ENCODE measurements at places on chromosomes 1 and 21.
A peak's percentile ranks its signal among the peaks of the same experiment; 100 is the strongest.

DNA sequence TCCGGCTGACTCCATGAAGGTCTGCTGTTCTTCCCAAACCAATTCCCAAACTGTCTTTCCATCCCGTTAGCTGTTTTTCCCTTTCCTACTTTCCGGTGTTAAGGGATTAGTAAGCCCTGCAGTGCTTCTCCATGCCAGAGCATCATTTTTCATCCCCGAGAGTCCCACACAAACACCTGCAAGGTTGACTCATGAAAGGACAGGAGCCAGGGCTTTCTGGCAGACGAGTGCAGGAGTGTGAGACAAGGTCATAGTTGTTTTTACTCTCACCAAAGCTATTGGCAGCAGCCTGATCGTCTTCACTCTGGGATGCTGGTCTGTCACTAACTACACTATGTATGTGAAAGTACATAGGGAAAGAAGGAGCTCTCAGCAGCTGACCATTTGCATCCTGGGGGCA lies 10.2 kb upstream of the BECN2 start:
- no peak for DNase-seq

DNA sequence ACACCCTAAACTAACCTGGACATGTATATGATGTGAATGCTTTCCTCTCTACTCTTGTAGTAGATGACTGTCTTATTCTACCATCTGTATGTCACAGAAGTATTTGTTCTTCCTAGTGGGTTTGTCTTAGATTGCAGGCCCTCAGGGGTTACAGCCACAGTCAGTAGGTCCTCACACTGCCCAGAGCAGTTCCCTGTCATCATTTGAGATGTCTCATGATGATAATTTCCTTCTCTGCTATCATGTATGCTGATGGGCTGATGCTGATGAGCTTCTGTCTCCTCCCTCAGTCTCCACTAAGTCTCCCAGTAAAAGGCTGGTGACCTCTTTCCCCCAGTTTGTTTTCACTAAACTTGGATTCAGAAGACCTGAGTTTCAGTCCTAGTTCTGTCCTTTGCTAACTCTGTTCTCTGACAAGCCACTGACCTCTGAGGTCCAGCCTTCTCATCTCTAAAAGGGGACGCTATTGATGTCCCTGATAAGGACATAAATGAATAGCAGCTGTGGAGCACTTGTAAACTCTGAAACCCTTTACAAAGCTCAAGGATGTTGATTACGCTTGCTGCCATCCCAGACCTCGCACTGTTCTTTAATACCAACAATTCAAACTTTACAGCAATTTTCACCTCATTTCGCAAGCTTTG lies 3.1 kb upstream of the ETV3 start:
- no peak for DNase-seq

GRCh38 chr1:208235356-208235981 lies 8.7 kb downstream of the PLXNA2 start:
- DNase-seq, result no peak

DNA sequence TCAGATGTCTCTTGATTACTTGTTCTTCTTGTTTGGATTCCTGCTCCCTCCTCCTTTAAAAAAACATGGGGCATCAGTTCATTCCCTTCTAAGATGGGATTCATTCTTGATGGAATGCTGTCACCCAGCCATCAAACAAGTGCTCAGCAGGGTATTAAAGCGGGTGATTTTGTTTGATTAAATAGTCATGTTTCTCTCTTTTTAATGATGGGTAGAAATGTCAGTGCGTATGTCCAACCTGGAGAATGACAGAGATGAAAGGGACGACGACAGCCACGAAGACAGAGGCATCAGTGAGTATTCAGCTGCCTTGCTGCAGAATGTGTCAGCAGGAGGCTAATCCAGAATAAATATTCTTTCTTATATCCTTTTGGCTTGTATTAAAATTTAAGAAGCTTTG lies 63.8 kb upstream of the RAVER2 start:
- DNase-seq, result no peak

GRCh38 chr1:3588395-3588794 lies 22.9 kb downstream of the MEGF6 start:
- no peak for DNase-seq

DNA sequence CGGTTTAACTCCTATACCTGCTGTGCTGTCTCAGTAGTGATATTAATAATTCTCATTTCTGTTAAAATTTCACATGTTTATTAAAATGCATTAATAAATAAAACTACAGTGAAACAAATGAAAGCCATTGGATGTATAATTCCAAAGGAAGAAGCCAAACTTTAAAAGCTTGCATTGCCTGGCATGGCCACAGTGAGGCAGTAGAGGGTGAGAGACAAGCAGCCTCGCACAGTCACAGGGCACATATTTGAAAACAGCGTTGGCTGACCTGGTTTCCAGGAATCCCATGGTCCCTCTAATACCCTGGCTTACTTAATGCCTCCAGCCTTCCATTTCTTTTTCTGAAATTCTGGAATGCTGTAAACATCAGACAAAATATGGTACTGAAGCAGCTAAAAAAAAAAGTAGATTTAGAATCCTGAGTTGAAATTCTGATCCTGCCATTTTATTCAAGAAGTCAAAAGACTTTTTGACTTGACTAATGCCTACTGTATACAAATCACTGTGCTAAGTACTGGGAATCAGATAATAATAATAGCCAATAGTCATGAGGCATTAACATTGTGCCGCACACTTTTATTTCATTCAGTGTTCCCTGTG lies 6.7 kb upstream of the RNASEL start:
- peak; percentile 65 for DNase-seq

- DNase-seq, result no peak
Observed at GRCh38 chr1:237873487-237874211, 17.1 kb downstream of the ZP4 start.

GRCh38 chr1:93702111-93702827 lies 20.6 kb upstream of the BCAR3 start:
- DNase-seq, result no peak

GRCh38 chr1:8590721-8591351 lies 226.6 kb downstream of the RERE start:
- DNase-seq, result no peak

- DNase-seq, result no peak
Observed at GRCh38 chr1:14815175-14815877, 216.8 kb downstream of the KAZN start.

- DNase-seq, result no peak
Observed at GRCh38 chr1:153698020-153698922, 19.8 kb downstream of the NPR1 start.

DNA sequence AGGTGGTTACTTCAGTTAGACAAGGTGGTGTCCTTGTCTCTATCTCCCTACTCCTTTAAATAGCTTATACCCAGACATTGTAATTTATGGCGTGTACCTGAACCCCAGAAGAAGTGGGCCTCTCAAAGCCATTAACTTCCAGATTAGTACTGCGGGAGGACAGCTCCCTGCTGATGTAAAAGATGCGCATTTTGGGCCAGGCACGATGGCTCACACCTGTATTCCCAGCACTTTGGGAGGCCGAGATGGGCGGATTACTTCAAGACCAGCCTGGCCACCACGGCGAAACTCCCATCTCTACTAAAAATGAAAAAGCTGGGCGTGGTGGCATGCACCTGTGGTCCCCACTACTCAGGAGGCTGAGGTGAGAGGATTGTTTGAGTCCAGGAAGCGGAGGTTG lies 15.0 kb upstream of the PLEKHM2 start:
- no peak for DNase-seq

DNA sequence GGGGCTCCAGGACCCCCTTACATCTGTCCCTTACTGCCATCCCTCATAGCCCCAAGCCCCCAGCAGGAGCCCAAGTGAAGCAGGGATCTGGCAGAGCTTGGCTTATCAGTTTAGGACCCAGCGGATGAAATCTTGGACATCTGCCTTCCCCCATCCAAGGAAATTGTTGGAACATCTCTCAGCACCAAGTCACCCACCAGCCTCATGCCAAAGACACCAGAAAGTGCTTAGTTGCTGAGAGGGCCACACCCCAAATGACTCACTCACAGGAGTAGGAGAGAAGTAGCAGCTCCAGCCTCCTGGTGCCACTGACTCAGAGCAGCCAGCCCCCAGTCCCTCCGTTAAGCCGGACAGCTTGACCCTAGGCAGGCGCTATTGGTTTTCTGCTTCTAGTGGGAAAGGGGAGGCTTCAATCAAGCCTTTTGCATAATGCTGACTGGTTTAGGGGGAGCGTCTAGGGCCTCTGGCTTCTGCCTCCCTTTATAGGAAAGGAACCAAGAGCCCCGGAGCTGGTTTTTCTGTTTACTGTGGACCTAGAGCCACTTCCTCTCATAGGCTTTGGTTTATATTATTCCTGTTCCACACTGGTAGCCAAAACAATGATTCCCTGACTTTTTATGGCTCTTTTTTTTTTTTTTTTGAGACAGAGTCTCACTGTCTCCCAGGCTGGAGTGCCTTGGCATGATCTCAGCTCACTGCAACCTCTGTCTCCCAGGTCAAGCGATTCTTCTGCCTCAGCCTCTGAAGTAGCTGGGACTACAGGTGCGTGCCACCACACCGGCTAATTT lies 114.2 kb upstream of the IPO9 start:
- DNase-seq, result peak; percentile 16

DNA sequence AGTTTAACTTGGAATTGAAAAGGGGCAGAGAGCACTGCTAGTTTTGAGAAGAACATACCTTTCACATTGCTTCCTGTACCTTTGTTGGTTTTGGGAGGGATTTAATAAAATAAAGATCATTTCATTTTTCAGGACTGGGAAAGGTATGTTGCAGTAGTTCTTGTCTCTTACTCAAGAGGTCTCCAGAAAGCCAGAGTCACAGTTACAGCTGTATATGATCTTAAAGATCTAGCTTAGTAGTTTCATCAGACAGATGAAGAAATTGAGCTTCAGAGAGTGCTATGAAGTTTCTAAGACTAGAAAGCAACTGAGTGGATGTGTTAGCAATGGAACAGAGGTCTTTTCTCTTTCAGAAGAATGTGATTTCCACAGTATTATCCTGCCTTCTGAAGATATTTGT lies 1.0 kb downstream of the OR10K2 start:
- DNase-seq, result no peak

- no peak for DNase-seq
Observed at GRCh38 chr1:97905141-97905940, 15.5 kb downstream of the DPYD start.

- no peak for DNase-seq
Observed at GRCh38 chr1:86852782-86853408, 61.0 kb downstream of the SELENOF start.

DNA sequence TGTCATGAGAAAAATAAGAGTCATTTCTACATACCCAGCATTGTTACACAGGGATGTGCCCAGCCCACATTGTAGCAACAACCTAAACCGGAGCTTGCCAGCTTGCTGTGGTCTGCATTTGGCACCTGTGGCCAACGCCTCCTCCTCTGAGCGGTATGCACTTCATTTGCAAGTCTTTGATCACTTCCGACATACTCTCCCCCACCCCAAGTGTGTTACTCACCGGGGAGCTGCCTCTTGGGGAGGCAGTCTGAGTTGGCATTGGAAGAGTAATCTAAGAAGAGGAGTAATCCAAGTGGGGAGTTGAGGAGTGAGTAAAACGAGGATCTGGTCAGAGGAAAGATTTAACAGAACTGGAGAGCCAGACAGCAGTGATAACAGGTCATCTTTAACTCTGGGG lies 3.8 kb downstream of the BCL9 start:
- peak; percentile 91 for DNase-seq

DNA sequence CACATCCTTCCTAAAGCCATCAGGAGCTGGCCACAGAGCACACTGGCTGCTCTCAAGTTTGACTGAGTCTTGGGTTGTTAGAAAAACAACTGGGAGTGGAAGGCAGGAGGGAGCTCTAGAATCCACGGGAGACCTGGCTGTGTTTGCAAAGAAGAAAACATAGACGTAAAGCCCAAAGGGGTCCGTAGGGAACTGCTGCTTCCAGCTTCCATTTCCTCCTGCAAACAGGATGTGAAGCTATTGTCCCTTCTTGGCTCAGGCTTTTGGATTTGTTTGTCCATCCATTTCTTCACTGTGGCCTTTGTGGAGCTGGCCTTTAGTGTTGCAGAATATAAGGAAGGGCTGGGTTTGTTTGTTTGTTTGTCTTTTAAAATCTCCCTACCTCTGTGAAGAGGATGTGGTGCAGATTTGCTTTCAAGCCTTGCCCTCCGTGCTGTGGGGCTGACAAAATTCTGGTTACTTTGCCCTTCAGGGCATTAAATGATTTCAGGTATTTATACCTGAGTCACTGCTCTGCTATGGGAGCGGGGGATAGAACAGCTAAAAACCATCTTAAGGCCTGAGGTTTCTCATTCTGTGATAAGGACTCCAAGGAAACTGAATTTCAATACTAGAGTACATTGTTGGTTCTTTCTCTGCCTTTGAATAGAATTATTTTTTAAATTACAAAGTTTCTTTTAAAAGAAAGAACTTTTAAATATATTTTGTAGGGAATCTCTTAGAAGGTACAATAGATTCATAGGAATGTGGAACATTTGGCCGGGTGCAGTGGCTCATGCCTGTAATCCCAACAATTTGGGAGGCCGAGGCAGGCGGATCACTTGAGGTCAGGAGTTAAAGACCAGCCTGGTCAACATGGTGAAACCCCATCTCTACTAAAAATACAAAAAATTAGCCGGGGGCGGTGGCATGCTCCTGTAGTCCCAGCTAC lies 74.3 kb downstream of the MPZL1 start:
- no peak for DNase-seq

DNA sequence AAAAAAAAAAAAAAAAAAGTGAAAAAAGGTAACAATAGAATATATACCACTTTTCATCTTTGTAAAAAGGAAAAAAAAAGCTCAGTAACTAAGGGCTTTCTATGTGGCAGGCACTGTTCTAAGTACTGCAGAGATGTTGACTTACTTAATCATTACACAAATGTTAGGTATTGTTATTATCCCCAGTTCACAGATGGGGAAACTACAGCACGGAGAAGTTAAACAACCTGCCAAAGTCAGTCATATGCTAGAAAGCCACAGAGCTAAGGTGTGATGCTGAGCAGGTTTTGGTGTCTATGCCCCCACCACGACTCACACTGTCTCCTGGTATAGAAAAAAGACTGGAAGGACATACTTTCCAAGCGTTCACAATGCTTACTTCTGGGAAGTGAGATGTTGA lies 6.6 kb upstream of the PNRC2 start:
- no peak for DNase-seq

DNA sequence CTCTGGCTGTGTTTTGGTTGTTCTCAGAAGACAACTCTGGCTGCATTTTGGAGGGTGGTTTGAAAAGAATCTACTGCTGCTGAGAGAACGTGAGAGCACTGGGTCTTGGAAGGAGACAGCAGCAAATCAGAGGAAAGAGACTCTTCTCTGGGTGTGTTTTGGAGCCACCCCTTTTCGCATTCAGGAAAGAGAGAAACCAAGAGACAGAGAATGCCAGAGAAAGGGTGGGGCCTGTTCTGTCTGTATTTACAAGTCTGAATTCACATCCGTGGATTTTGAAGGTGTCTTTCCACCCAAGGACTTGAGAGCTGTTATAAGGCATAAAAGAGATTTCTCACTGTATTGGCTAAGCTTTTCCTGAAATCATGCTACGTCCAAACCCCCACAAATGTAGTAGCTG lies 187.2 kb downstream of the C1orf94 start:
- DNase-seq, result no peak

GRCh38 chr1:14313731-14314431 lies 284.6 kb upstream of the KAZN start:
- no peak for DNase-seq

All from CD4-positive, alpha-beta T cell treated with Interleukin-15 for 4 hours (primary cell).